ENCODE measurements at places on chromosomes 11 and 22.

- DNase-seq = no peak
These were observed 61.0 kb upstream of the CDON start for GRCh38 chr11:126123686-126124085.

- DNase-seq = no peak
These were observed 1.2 kb downstream of the C11orf68 start for GRCh38 chr11:65917434-65918210.

- DNase-seq = peak; percentile 47
These were observed 9.2 kb upstream of the NDUFS8 start for GRCh38 chr11:68021167-68021787.

GRCh38 chr22:22410121-22410520 lies 98.4 kb downstream of the ZNF280B start:
- no peak for DNase-seq

DNA sequence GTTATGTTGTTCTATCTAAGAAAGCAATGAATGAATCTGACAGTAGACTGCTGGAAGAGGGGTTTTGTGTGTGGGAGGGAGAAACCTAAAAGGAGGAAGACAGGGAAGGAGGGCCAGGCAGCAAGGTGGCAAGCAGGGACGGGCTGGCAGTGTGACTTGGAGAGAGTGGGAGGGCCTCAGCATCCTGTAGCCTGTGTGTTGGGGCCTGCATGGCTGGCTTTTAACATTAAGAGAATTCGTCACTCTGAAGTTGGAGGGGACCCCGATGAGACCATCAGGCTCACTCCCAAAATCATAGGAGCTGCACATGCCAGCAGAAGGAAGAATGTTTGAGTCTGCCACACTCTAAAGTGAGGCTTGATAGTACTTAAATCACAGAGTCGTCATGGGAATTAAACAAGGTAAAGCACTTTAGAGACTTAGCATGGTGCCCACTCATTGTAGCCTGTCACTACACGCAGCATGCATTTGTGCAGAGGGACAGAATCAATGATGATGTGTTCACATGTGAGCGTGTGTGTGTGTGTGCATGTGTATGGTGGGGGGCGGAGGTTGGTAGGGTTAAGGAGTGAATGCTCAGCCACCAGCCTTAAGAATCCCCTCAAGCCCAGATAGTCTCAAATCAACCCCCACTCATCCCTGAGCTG lies 199.5 kb downstream of the TENM4 start:
- no peak for DNase-seq

- no peak for DNase-seq
These were observed 18.6 kb upstream of the OR56A3 start for GRCh38 chr11:5923427-5923776.

- peak; percentile 26 for DNase-seq
These were observed 35.0 kb downstream of the TIMP3 start for GRCh38 chr22:32836280-32837123.

- DNase-seq = no peak
These were observed 200.2 kb downstream of the CSNK2A3 start for GRCh38 chr11:11152877-11153276.

DNA sequence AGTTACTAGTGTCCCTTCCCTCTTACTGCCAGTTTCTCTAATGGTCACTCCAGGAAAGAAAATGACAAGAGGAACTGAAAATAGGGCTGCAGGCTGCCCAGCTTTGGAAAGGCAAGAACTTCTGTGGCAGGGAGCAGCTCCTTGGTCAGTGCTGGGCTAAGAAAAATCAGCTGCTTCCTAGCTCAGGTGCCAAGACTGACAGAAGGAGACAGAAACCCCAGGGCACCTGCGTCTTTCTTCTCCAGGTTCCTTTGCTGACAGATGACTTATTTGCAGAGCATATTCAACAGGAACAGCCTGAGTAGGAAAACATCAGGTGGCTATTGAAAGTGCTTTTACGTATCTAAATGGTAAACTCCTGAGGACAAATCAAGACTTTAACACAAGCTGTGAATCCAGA lies 25.4 kb downstream of the MAML2 start:
- no peak for DNase-seq

- DNase-seq = no peak
These were observed 878.5 kb upstream of the ANO3 start for GRCh38 chr11:25453471-25453870.

DNA sequence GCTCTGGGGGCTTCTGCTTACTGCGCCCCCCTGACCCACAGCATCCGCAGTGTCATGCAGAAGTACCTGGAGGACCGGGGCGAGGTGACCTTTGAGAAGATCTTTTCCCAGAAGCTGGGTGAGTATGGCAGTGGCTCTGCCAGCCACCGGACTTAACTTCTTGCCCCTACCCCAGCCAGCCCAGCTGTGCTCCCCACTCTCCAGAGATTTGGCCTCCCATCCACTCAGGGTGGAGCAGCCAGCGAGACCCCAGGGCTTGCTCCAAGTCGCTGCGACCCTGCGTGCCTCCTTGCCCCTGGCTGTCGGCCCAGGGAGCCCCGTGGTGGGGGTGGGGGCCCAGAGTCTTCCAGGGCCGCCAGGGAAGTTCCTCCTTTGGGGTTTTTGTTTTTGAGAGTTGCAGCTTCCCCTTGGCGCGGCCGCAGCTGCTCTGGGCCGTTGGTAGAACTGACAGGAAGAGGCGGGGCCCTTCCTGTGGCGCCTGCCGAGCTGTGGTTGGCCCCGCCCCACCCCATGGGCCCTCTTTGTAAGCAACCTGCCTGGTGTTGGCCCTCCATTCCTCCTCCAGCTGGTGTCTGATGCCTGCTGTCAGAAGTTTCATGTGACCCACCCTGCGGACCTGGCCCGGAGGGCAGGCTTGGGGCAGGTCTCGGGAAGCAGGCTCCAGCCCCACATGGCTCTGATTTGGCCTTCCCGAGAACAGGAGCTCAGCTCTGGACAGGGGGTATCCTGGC lies 11.1 kb downstream of the GRK2 start:
- no peak for DNase-seq

GRCh38 chr11:84289381-84289906 lies 1003.3 kb upstream of the CCDC90B start:
- DNase-seq = peak; percentile 79

GRCh38 chr22:21624880-21625791 lies 4.7 kb downstream of the YDJC start:
- DNase-seq = no peak

GRCh38 chr11:73322382-73323306 lies 14.6 kb downstream of the ARHGEF17 start:
- DNase-seq = no peak

DNA sequence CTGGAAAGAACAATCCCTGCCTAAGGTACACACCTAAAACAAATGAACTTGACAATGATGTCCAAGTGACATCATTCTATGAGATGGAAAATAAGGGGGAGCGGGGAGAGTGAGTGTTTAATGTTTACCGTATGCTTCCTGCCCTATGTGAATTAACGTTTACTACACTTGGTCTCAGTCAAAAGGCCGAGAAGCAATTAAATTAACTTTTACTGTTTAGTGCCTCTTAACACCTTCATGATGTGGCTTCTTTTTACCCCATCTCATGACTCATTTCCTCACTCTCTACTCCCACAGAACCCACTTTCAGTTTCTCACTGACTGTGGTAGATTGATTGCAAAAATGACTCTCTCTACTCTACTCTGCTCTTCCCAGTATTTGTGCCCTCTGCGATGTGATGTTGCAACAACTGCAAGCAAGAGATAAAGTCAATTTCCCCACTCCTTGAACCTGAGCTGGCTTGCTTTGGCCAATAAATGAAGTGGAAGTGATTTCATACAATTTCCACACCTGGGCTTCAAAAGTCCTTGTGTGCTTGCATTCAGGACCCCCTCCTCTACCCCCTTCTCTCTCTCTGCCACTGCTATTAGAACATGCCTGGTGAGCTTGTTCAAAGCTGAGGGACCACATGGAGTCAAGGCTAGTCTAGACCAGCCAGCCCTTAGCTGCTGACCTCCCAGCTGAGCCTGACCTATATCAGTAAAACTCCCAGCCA lies 11.6 kb upstream of the ALKBH3 start:
- peak; percentile 83 for DNase-seq

DNA sequence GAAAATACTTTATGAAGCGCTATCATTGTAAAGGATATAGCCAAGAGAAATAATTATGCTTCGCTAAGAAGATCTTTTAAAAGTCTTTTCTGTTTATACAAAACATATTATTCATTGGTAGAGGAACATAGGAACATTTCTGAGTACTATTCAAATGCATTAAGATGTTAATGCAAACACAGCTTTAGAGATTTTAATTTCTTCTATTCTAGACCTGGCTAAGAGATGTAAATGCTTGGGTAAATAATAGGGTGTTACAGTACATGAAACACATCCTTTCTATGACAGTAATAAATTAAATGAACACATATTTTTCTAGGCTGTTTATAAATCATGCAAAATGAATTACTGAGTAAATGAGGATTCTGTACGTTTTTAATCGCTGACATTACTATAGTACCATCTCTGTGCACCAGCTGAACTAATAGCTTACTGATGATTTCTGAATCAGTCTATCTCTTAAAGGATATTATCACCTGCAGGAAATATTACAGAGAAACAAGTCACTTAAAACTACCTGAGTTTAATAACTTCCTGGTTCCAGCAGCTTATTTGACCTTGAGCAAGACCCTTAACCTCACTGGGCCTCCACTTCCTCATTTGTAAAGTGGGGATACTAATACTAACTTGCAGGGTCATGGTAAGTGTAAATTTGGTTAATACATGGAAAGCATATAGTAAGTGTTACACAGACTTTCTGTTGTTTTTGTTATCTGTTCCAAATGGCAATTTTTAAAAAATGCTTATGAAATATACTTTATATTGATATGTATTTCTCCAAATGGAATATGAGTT lies 344.9 kb downstream of the DYNC2H1 start:
- no peak for DNase-seq

- peak; percentile 76 for DNase-seq
These were observed 554.2 kb downstream of the NTM start for GRCh38 chr11:131924457-131925201.

GRCh38 chr22:48900327-48900597 lies 927.4 kb downstream of the BRD1 start:
- DNase-seq = no peak

DNA sequence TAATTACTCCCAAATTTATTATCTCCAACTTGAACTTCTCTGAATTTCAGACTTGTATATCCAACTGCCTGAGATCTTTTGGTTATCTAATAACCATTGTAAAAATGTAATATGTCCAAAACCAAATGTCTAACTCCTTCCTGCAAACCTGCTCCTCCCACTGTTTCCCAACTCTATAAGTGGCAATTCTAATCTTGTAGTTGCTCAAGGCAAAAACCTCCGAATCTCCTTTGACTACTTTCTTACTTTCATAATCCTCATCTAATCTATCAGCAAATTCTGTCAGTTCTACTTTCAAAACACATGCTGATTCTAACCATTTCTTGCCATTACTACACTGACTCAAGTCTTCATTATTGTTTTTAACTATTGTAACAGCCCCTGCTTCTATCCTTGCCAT lies 55.7 kb downstream of the FAM168A start:
- no peak for DNase-seq

- no peak for DNase-seq
These were observed 65.8 kb upstream of the CECR2 start for GRCh38 chr22:17303441-17303839.

DNA sequence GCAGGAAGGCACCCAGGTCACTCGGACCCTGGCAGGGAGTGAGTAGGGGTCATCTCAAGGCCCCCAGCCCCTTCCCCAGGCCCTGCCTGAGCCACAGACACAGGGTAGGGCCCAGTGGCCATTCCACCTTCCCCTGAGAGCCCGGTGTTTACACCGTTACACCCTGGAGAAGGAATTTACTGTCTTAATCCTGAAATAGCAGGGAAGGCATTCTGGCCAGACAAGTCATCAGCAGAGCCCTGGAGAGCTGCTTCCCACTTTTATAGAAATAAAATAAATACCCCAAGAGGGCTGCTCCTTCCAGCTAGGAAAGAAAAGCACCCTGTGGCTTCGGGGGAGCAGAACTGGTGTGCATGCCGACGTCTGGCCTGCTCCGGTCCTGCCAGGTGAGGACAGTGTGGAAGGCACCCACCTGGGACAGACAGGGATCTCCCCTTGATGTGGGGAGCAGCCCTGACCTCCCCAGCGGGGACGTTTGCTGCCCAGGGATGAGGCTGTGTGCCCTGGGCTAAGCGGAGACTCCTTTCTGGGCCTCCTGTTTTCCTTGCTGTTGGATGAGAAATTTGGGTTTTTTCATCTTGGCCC lies 180.0 kb downstream of the MN1 start:
- no peak for DNase-seq

DNA sequence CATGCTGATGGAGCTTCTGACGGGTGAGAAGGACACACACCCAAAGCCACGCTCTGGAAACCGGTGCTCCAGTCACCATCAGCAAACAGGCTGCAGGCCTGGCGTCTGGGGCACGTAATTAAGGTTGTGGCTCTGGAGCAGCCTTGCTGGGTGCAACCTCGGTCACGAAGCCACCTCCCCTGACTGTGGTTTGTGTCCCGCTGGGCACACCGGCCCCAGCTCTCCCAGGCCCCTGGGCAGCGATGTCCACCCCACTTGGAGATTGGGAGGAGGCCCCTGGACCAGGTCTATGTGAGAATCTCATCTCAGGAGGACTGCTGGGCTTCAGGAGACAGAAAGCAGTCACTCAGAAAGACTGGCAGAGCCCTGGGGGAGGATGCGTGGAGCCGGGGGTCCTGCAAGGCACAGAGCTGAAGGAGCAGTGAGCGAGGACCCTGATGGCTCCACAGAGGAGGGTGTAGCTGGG lies 631.6 kb downstream of the BRD1 start:
- DNase-seq = no peak

- peak; percentile 34 for DNase-seq
These were observed 28.8 kb upstream of the MOB2 start for GRCh38 chr11:1515082-1516060.

- no peak for DNase-seq
These were observed 55.3 kb downstream of the BBOX1 start for GRCh38 chr11:27095887-27096286.

DNA sequence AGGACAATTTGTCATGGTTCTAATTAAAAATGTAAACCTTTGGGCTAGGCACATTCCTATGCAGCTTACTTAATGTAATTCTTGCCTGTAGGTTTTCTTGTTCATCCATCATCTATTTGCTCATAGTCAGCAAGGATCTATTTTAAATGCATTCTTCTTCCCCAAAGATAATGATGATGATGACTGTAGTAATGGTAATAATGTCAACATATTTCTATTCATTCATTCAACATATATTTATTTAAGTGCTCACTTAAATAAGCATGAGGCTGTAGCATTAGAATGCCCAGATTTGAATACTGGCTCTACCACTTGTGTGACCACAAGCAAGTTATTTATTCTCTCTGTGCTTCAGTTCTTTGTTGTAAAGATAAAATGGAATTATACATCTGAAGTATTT lies 169.6 kb upstream of the SYN3 start:
- DNase-seq = no peak

- DNase-seq = no peak
These were observed 29.5 kb upstream of the FTH1 start for GRCh38 chr11:61996933-61997332.

Measured in kidney glomerular epithelial cell (primary cell).